Naive thymus-derived CD8-positive, alpha-beta T cell (primary cell): ENCODE measurements at places on chromosomes 6 and 20. TPM values are rescaled to one million over a fixed set of nuclear protein-coding genes. Genes with fewer than 3 reads are reported as not detected.

Gene FLRT3
- not detected for polyA plus RNA-seq

Gene THBD
- polyA plus RNA-seq, result not detected

Gene PGC
- not detected for polyA plus RNA-seq

Gene C6orf15
- polyA plus RNA-seq, result not detected
